ENCODE measurements at places on chromosomes 12 and 14.

DNA sequence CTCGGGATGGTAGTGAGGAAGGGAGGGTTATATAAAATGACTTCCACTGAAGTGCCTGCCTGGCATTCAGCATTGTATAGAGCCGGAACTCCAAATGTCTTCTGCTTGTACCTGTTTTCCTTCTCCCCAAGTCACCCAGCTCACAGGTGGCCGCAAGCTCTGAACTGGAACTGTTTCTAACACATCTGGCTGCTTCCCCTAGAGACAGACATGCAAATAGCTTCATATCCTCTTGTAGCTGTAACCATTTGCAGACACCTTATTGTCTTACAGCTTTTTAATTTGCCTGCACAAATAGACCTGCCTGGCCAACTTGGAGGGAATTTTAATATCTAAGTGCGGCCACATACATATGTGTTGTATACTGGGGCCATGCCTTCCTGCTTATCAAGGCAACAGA lies 126.0 kb downstream of the CHST11 start:
- no peak overlapping the region for H3K27ac ChIP-seq
- H3K36me3 ChIP-seq = peaks cover 5% of the 10 kb centered on the region
- H3K4me3 ChIP-seq = no peak overlapping the region
- no peak for DNase-seq
- peaks cover 77% of the 10 kb centered on the region for H3K4me1 ChIP-seq

DNA sequence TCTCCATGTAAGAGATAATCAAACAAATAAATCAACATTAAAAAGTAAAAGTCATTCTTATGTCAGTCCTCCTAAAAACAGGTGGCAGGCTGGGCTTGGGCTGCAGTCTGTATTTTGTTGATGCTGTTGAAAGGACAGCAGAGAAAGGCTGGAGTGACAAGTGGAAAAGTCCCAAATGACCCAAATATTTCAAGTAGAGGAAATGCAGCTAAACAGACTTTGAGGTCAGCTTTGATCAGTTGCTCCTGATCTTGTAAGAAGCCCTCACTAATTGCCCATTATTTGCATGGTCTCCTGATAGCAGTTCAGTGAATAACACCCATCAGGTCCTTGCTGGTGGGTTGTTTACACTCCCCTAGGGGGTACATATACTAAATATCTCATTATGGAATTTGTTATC lies 24.9 kb downstream of the TBX3 start:
- no peaks in the 10 kb centered on the region for H3K4me1 ChIP-seq
- DNase-seq = no peak
- H3K27ac ChIP-seq = no peak overlapping the region
- H3K4me3 ChIP-seq = no peak overlapping the region

DNA sequence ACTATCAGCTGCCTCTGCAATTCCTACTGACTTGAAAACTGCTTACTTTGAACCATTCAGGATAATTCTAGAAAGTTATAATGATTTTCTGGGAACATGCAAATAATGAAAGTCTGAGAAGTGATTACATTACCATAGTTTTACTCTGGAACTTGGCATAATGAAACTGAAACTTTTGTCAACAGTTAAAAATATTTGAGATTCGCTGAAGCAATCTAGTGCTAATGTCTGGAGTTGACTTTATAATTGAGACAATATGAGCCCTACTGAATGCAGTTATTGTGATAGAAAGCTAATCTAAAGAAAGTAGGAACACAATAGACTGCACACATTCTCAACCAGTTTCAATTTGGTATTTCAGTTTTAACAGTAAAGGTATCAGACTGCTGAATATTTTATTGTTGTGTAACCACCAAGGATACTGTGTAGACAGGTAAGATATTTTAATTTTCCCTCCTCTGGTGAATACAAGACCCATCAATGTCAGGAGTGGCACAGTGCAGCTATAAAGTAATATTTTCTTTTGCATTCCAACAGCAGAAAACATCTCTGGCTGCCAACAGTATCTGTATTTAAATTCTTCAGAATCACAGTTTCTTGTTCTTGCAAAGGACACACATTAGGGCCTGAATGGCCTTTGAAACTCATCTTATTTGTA lies 483.5 kb downstream of the ATP23 start:
- H3K36me3 ChIP-seq = no peaks in the 10 kb centered on the region
- DNase-seq = no peak
- H3K4me1 ChIP-seq = peaks cover 15% of the 10 kb centered on the region
- H3K27me3 ChIP-seq = peaks cover 12% of the 10 kb centered on the region
- H3K27ac ChIP-seq = no peak overlapping the region

DNA sequence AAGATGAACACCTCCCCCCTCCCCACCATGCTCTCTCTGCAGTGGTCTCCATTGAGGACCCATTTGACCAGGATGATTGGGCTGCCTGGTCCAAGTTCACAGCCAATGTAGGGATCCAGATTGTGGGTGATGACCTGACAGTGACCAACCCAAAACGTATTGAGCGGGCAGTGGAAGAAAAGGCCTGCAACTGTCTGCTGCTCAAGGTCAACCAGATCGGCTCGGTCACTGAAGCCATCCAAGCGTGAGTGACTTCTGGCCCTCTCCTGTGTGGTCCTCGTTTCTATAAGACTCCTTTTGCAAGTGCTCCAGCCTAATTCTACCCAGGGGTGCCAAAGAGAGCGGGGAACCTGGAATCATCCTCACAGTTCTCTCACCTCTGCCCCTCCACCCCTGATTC lies 6.2 kb upstream of the ATN1 start:
- no peaks in the 10 kb centered on the region for H3K27me3 ChIP-seq
- H3K36me3 ChIP-seq = peaks cover 15% of the 10 kb centered on the region
- no peak for DNase-seq
- peaks cover 34% of the 10 kb centered on the region for H3K4me1 ChIP-seq

DNA sequence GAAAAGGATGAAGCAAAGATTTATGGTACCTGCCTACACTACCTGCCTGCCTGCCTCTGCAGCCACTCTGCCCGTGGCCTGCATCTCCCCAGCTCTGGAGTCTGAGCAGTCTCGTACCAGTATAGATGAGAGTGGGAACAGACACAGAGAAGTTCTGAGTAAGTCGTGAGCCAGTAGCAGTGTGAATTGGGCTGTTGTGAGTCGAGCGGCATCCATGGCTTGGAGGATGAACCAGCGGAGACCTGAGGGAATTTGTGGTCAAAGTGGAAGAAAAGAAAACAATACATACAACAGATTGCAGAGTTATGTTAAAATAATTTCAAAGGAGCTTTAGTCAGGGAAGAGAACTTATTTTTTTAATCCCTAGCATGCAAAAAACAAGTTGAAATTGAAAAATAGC lies 25.3 kb downstream of the C2CD5 start:
- DNase-seq = no peak
- no peak overlapping the region for H3K27ac ChIP-seq
- H3K4me3 ChIP-seq = no peak overlapping the region
